ENCODE measurements at places on chromosomes 7 and 10.

GRCh38 chr10:62613424-62613823 is 191.1 kb upstream of the ADO start:
- no peak for DNase-seq

DNA sequence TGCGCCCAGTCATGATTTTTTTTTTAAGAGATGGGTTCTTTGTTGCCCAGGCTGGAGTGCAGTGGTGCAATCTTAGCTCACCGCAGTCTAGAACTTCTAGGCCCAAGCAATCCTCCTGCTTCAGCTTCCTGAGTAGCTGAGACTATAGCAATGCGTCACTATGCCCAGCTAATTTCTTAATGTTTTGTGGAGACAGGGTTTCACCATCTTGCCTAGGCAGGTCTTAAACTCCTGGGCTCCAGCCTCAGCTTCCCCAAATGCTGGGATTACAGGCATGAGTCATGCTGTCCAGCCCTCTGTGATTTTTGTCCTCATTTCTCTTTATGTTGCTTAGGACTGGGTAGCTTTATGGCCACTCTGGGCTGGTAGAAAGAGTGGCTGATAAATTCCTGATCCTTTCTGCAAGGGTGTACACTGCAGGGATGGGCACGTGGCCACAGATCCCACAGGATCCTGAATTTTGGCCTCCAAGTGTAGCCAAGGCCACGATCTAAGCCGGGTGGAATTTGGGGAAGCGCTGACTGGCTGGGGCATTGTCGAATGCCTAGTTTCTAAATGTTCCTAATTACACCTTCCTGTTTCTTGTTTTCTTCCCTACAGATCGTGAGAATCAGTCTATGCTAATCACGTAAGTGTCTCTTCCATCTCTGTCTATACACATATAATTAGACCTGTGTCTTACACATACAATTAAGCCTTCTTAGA is 24.1 kb upstream of the MYH16 start:
- no peak for DNase-seq

GRCh38 chr7:36155811-36156361 is 2.8 kb downstream of the EEPD1 start:
- no peak for DNase-seq

DNA sequence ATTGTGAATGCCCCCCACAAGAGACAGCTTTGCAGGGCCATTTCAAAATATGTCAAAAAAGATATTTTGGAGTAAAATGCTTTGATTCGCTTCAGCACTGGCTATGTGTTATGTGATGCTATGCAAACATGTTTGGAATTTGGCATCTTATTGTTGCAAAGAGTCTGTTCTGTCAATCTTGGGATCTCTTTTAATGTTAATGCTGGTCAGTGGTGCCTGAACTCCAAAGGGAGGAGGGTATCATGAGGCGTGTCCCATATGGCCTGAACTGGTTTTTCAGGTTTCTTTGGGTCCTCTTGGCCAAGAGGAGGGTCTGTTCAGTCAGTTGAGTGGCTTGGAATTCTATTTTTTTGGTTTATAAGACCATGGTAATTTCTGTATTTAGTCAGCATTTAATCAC is 81.4 kb downstream of the HECW1 start:
- no peak for DNase-seq

- no peak for DNase-seq
Observed at GRCh38 chr7:149867762-149868622, 5.8 kb upstream of the ATP6V0E2 start.

GRCh38 chr10:86545101-86545500 is 23.5 kb upstream of the WAPL start:
- no peak for DNase-seq

Measured in endothelial cell of umbilical vein (primary cell).